ENCODE measurements at places on chromosomes 11 and 22. TPM values are rescaled to one million over a fixed set of nuclear protein-coding genes. Genes with fewer than 3 reads are reported as not detected.

DNA sequence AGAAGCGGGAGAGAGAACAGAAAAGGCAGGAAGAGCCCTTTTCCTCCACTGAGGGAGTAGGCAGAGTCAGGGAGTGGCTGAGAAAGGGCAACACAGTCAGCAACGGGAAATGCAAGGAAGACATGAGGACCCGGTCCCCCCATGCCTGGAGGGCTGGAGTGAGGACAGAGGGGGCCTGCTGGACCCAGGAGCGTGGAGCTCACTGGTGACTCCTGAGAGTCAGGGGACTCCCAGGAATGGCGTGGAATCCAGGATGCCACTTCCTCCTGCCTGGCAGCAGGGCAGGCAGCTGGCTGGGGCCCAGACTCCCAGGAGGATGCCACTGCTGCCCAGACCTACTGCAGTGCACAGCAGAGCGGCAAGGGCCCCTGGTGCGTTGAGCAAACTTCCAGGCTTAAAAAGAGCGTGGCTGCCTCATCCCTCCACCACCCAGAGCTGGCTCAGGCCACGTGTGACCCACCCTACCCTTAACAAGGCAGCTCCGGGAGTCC is 11.3 kb downstream of the C11orf21 start:
- no peaks in the 10 kb centered on the region for H3K36me3 ChIP-seq
- H3K27me3 ChIP-seq, result peaks cover 9% of the 10 kb centered on the region
- no peak for DNase-seq
- no peaks in the 10 kb centered on the region for H3K4me1 ChIP-seq
- H3K27ac ChIP-seq, result no peak overlapping the region

DNA sequence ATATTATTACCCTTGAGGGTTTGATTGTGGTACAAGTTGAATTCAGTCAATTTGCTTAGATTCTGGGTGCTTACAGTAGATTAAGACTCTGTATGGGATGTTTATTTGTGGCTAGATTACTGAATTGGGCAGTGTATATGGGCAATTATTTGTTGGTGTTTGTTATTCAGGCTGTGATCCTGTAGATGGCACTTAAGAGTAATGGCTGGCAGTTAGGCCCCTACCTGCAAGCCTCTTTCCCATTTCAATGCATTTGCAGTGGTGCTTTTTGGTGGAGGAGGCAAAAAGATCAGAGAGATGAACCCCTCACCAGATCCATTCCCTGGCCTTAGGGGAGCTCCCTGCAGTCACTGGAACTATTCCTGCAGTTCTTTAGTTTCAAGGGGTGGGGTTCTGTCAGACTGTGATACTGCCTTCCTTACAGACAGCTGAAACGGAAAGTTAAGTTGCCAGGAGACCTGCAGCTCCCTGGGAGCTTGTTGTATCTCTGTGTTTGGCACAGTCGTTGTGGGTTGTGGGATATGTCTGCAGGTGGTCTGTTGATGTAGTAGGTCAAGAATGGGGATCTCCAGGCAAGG is 199.5 kb downstream of the AASDHPPT start:
- H3K4me1 ChIP-seq, result no peaks in the 10 kb centered on the region
- no peaks in the 10 kb centered on the region for H3K36me3 ChIP-seq

- no peak overlapping the region for H3K4me3 ChIP-seq
- H3K27ac ChIP-seq, result no peak overlapping the region
- no peaks in the 10 kb centered on the region for H3K36me3 ChIP-seq
- no peaks in the 10 kb centered on the region for H3K4me1 ChIP-seq
- no peak for DNase-seq
- no peaks in the 10 kb centered on the region for H3K27me3 ChIP-seq
Measured at GRCh38 chr22:47816121-47816862, 1053.8 kb downstream of the TBC1D22A start.

GRCh38 chr22:32325416-32325801 is 32.3 kb upstream of the RFPL3 start:
- no peaks in the 10 kb centered on the region for H3K4me1 ChIP-seq
- H3K36me3 ChIP-seq, result no peaks in the 10 kb centered on the region
- no peak for DNase-seq
- no peak overlapping the region for H3K4me3 ChIP-seq

- H3K27ac ChIP-seq, result no peak overlapping the region
- no peaks in the 10 kb centered on the region for H3K27me3 ChIP-seq
- no peak overlapping the region for H3K4me3 ChIP-seq
- H3K4me1 ChIP-seq, result no peaks in the 10 kb centered on the region
Measured at GRCh38 chr11:133826866-133827265, 18.4 kb downstream of the SPATA19 start.

- no peaks in the 10 kb centered on the region for H3K4me1 ChIP-seq
- H3K27ac ChIP-seq, result no peak overlapping the region
- no peak for DNase-seq
- no peaks in the 10 kb centered on the region for H3K36me3 ChIP-seq
Measured at GRCh38 chr22:22348127-22348814, 103.7 kb downstream of the VPREB1 start.

- peak overlapping the region; percentile 24 for H3K27ac ChIP-seq
- no peak overlapping the region for H3K4me3 ChIP-seq
- no peaks in the 10 kb centered on the region for H3K27me3 ChIP-seq
- no peaks in the 10 kb centered on the region for H3K36me3 ChIP-seq
Measured at GRCh38 chr11:87444993-87445392, 407.3 kb downstream of the TMEM135 start.

DNA sequence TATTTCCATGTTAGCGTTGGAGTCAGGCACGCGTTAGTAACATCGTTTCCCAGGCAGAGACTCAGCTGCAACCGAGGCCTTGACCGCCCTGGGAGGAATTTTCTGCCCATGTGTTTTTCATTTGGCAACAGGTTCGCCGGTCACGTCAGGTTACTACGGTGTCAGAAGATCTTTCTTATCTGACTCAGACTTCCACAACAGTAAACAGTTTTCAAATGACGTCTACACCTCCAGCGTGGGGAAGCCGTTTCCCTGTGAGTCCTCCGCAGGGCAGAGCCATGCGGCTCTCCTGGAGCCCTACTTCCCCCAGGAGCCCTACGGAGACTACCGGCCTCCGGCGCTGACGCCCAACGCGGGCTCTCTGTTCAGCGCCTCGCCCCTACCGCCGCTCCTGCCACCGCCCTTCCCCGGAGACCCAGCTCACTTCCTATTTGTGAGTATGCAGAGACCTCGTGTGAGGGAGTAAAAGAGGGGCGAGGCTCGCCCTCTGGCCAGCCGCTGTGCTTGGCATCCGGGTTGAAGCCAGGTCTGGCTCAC is 14.3 kb upstream of the POU2AF3 start:
- H3K36me3 ChIP-seq, result no peaks in the 10 kb centered on the region
- no peaks in the 10 kb centered on the region for H3K27me3 ChIP-seq
- no peak overlapping the region for H3K27ac ChIP-seq

DNA sequence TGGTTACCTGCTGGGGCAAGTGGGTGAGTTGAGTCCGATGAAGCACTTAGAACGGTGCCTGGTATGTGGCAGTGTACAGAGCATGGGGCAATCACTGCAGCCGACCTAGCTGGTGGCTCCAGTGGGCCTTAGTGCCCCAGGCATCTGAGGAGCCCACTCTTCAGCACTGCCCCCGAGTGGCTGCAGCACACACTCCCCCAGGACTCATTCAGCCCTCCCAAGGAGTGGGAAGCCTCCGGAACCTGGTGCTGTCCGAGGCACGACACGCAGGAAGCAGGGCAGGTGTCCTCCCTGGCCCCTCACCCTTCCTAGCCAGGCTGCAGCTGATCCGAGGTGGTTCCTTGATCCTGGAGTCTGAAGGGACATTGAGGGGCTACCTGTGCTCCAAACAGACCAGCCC is 42.4 kb upstream of the PRODH start:
- no peaks in the 10 kb centered on the region for H3K27me3 ChIP-seq
- no peaks in the 10 kb centered on the region for H3K4me1 ChIP-seq
- H3K36me3 ChIP-seq, result no peaks in the 10 kb centered on the region
- no peak for DNase-seq
- H3K27ac ChIP-seq, result no peak overlapping the region

- no peak overlapping the region for H3K4me3 ChIP-seq
- no peak for DNase-seq
- H3K27ac ChIP-seq, result no peak overlapping the region
- no peaks in the 10 kb centered on the region for H3K27me3 ChIP-seq
- H3K4me1 ChIP-seq, result no peaks in the 10 kb centered on the region
Measured at GRCh38 chr11:77502346-77502905, 28.5 kb upstream of the PAK1 start.

DNA sequence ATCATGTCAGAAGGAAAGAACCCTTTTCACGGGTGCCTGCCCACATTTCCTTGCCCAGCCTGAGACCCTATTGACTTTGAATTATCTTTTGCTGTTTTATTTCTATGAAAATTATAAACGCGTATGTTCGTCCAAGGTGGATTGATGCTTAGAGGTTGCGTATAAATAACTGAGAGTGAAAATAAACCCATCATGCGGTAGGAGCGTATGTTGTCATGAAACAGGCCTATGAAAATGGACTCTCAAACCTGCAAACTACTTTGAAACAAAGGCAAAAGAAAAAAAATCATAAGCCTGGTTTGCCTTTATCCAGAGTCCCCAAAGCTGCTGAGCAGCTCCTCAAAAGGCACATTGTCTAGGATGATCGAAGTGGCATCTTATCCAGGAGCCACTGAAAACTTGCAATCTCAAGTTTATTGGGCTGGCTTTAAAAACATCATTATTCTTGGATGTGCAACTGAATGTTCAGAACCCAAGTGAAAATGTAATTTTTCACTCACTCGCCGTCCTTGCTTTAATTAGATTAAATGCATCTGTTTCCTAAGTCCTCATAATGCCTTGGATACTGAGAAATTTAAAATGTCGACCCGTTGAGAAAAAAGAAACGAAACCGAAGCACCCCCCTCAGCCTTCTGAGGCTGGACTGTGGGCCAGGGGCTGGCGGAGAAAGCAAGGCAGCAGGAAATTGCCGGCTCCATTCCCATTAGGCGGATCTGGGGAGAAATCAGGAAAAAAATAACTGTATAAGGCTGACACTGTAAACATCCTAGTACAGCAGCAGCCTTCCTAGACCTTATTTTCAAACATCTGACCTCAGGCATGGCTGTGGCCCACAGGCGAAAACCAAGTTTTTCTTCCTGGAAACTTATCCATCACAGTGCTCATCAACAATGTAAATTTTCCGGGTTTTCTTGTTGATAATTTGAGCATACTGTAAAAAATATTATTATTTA is 82.9 kb upstream of the PPARA start:
- H3K4me3 ChIP-seq, result peak overlapping the region; percentile 48
- H3K36me3 ChIP-seq, result no peaks in the 10 kb centered on the region

GRCh38 chr11:88544656-88545280 is 207.2 kb upstream of the CTSC start:
- no peak overlapping the region for H3K4me3 ChIP-seq
- H3K36me3 ChIP-seq, result no peaks in the 10 kb centered on the region

DNA sequence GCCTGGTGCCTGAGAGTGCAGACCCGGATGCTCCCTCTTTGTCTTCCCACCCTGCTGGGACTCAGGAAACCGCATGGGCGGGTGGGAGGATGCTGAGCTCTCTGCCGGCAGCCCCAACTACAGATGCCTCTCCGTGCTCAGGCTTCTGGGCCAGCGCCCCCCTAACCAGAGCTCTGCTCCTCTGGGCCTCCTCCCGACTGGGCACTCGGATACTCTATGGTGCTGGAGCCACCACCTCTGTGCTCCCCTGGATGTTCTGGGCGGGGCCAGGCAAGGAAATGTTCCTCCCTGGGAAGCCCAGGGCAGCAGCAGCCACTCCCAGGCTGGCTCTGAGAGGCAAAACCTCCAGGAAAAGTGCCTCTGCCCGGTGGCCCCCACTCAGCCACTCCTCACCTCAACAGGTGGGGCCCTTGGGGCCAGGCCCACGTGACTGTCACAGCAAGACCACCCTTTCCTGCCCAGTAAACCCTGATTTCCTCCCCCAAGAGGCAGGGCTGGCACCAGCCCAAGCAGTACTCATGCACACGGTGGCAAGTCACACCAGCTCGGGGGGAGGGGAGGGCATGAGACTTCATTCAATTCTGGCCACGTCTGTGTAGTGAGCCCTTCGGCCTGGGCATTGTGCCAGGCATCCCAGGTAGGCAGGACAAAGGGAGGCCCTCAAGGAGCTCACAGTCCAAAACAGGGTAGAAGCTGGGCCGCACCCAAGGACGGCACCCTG is 54.7 kb upstream of the TCF20 start:
- no peak overlapping the region for H3K4me3 ChIP-seq
- no peaks in the 10 kb centered on the region for H3K4me1 ChIP-seq
- no peak overlapping the region for H3K27ac ChIP-seq
- H3K27me3 ChIP-seq, result no peaks in the 10 kb centered on the region
- no peak for DNase-seq

GRCh38 chr11:104145062-104145461 is 18.9 kb downstream of the PDGFD start:
- H3K36me3 ChIP-seq, result no peaks in the 10 kb centered on the region
- H3K4me3 ChIP-seq, result no peak overlapping the region
- H3K27ac ChIP-seq, result no peak overlapping the region
- H3K4me1 ChIP-seq, result no peaks in the 10 kb centered on the region
- no peak for DNase-seq

- no peak overlapping the region for H3K27ac ChIP-seq
- no peak for DNase-seq
- H3K27me3 ChIP-seq, result no peaks in the 10 kb centered on the region
- H3K4me1 ChIP-seq, result no peaks in the 10 kb centered on the region
Measured at GRCh38 chr11:92531065-92531739, 306.6 kb downstream of the FAT3 start.

Gene OR8B8
- total RNA-seq, result not detected

Gene TPBGL
- total RNA-seq, result not detected

Gene KIF18A
- 4.9 TPM for total RNA-seq

Gene CDC42BPG
- 0.33 TPM for total RNA-seq

Gene MS4A14
- total RNA-seq, result not detected

Gene SCGB1D2
- not detected for total RNA-seq

Gene GRAMD1B
- 0.26 TPM for total RNA-seq

Gene BAIAP2L2
- 0.26 TPM for total RNA-seq

Gene BDNF
- total RNA-seq, result 16.7 TPM

Gene OR10G4
- not detected for total RNA-seq

Gene SMIM35
- not detected for total RNA-seq

Measured in fibroblast of lung (primary cell).